ENCODE measurements at places on chromosomes 7 and 10. TPM values are rescaled to one million over a fixed set of nuclear protein-coding genes. Genes with fewer than 3 reads are reported as not detected.

The AUTS2 gene
- 3.5 TPM for polyA plus RNA-seq

The DNAJC1 gene
- polyA plus RNA-seq, result 13.7 TPM

The GBX1 gene
- not detected for polyA plus RNA-seq

- no peak for DNase-seq
These were observed 3.5 kb downstream of the FASTK start for GRCh38 chr7:151076863-151077704.

DNA sequence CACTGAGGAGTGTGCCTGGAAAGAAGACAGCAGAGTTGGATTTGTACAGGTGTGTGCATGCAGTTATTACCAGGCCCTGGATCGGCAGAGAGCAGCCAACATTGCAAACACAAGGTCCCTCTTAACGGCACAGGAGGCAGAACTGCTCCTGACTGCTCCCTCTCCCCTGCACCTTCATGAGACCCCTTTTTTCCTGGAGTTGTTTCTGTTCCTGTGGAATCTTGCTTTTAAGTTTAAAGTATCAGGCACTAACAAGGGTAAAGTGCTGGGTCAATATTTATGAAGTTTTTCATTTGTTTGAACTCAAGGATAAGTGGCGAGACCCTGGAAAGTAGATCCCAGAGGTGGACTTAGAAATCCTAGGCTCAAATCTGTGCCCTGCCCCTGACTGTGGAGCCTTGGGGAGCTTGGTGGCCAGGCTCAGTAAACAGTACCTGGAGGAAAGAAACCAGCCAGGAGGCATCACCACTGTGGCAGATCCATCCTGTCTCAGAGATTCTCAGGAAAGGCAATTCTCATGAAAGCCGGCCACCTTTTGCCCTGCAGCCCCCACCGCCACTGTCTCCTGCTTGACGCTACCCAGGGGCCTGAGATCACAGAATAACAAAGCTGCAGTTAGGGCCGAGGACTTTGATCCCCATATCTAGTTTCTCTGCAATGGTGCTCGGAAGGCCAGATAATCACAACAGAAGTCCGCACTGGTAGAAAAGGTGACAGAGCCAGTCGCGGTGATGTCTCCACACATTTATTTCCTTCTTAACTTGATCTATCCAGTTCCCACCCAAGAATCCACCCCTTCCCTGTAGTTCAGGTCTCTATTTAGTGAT lies 36.7 kb downstream of the DDC start:
- no peak for DNase-seq

The SLC18A3 gene
- not detected for polyA plus RNA-seq

- peak; percentile 86 for DNase-seq
These were observed at the start of gene TRDMT1 for GRCh38 chr10:17200912-17201793. Gene TRDMT1, minus strand, starts transcription at chr10:17201672. Its CDS starts 38 bp downstream, at chr10:17201634.

The GNGT1 gene
- not detected for polyA plus RNA-seq

DNA sequence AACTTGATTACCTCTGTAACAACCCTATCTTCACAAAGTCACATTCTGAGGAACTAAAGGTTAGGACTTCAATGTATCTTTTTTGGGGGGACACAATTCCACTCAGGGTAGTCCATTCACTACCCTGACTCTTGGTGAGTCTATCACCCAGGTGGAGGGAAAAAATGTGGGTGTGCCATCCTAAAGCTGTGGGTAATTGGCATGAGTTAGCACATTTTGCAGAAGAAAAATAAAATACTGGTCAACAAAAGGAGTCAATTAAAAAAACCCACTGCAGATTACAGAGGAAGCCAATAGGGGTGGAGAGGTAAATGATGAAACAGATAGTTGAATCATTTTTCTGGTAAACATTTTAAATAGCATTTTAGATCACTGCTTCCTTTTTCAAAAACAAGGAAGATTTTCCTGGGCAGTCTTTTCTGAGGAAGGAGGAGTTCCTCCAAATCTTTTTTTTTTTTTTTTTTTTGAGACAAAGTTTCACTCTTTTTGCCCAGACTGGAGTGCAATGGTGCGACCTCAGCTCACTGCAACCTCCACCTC lies 5.1 kb upstream of the BLVRA start:
- no peak for DNase-seq

DNA sequence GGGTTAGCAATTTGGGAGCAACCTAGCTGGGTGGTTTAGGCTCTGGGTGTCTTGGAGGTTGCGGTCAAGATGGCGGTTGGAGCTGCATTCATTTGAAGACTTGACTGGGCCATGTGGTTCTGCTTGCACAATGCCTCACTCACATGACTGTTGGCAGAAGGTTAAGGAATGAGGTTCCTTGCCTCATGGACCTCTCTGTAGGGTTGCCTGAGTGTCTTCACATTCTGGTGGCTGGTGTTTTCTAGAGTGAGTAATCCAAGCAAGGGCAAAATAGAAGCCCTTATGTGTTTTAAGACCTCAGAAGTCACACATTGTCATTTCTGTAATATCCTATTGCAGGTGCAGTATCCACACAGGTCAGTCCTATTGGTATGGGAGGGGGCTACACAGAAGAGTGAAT lies 52.0 kb downstream of the CDK14 start:
- DNase-seq, result no peak

DNA sequence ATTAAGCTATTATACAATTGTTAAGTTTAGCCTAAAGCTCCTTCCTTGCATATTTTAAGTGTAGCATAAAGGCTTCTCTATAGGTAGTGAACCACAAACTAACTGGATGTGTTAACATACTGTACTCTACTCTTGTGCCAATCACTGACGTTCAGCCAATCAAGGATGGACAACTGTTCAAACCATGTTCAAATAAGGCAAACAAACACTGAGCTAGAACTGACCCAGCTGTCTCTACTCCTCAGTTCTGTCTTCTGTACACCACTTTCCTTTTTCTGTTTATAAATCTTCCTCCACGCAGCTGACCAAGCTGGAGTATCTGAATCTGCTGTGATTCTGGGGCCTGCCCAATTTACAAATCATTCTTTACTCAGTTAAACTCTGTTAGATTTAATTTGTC lies 188.7 kb upstream of the MBL2 start:
- no peak for DNase-seq
